Activated T-cell treated with anti-CD3 and anti-CD28 coated beads, Interleukin-2, amount 50 U/mL, for 4 hours (primary cell): ENCODE measurements at places on chromosomes 4 and X. TPM values are rescaled to one million over a fixed set of nuclear protein-coding genes. Genes with fewer than 3 reads are reported as not detected.

GRCh38 chr4:85864259-85865205, 389.6 kb downstream of the ARHGAP24 start:
- no peak for DNase-seq

DNA sequence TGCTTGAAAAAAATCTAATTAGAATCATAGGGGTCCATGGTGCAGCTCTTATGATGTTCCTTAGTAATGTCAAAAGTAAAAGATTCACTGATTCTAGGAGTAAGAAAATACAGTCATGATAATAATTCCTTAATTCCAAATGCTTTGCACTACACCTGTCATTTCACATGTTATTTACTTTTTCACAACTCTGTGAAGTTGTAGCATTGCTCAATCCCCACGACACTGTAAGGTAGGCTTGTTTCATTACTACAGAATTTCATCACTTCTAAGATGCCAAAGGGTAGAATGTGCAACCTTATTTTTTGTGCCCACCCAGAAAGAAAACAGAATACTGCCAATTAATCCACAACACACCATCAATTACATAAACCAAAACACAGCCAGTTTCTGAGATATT, 46.1 kb upstream of the LNX1 start:
- DNase-seq: no peak

DNA sequence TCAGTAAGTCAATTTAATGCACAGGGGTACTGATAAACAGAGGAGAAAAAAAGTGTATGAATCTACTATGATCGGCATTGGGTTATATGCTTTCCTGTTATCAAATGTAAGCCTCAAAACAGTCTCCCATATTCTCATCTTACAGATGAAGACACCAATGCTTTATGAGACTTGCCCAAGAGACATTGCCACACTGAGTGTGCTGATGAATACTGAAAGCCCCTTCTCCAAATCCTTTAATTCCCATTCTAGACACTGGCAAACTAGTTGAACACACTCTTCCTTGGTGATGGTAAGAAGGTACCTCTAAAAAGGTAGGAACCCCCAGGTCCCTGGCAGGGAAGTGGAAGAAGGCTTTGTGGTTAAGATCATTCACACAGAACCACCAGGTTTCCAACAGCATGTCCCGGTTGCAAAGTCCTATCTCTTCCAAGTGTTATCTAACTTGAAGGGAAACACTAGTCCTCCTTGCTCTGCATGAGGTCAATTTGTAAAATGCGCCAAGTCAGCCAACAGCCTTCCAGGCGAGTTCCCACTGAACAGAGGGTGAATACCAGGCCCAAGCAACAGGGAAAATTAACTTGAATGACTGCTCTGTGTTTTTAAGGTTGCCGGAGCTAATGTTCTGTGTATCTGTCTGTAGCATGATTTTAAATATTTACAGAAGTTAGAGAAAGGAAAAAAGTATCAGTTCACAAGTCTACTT, 5.1 kb downstream of the SETD7 start:
- no peak for DNase-seq

DNA sequence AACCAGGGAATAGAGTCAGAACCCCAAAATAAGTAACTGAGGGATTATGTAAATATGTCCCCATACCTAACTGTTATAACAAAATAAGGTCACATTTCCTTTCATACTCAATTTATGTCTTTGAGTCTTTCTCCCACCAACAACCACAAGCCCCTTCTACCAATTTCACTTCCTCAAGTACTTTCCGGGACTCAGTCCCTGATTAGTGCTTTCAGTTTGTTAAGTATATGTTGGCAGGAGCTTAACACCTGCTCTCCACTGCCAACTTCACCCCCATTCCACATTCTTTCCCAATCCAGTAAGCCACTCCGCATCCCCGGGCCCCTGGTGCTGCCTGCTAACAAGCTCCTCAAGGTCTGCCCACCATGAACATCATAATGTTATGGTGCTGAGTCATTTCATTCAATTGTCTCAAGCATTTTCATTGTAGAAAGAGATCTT, 71.3 kb upstream of the SPRY1 start:
- DNase-seq: no peak

- no peak for DNase-seq
These were observed 87.9 kb upstream of the WDR1 start for GRCh38 chr4:10204401-10205058.

GRCh38 chr4:142354794-142355420, 491.2 kb downstream of the INPP4B start:
- no peak for DNase-seq

GRCh38 chrX:44010626-44011025, 37.4 kb upstream of the NDP start:
- DNase-seq: no peak

GRCh38 chr4:89146196-89146595, 34.9 kb downstream of the TIGD2 start:
- DNase-seq: no peak

GRCh38 chr4:20890761-20891160, 190.5 kb downstream of the PACRGL start:
- no peak for DNase-seq

DNA sequence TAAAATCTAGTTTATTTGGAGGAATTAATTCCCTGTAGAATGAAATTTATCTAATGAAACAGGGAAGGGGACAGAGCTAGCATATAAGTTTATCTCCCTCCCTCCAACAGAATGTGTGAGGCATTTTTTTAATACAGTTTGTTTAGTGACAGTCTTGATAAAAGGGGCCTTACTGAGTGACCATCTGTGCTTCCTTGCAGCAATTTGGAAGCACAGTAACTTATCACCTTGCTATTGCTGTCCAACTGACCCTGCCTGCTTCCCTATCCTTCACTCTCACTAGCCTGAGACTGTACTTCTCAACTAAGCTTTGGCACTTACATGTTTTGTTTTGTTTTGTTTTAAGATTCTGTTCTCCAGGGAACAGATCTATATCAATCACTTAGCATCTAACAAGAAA, 31.1 kb upstream of the KCTD8 start:
- no peak for DNase-seq

GRCh38 chr4:152290366-152290921, 245.4 kb downstream of the FBXW7 start:
- no peak for DNase-seq

DNA sequence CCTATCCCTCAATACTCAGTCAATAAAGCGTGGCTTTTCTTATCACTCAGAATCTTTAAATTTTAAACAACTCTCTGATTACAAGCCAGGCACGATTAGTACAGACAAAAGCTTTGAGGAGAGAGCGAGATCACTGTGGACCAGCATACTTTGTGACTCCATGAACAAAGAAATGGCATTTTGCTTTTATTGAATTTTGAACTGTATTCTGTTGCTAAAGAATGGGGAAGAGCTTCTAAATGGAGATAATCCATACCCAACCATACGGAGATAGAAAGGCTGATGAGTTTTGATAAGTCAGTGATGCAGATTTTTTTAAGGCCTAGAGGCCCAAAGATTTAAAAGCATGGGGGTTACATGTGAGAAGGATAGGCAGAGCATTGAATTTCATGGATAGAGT, 259.1 kb downstream of the DACH2 start:
- DNase-seq: no peak

DNA sequence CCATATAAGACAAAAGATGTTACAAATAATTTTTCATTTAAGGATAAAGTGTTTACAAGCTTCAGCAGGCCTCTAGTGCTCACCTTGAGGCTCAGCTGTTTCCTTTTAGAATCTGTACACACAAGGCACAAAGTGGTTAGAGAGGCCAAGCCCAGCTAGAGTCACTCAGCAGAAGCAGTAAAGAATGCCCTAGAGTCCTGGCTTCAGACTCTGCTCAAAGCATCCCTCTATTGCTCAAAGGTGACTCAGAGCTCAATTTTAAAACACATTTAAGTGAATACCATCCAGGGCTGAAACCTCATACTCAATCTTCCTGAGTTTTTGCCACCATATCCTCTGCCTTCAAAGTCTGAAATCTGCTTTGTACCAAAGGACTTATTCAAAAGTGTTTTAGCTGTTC, 22.6 kb upstream of the PHF8 start:
- no peak for DNase-seq

DNA sequence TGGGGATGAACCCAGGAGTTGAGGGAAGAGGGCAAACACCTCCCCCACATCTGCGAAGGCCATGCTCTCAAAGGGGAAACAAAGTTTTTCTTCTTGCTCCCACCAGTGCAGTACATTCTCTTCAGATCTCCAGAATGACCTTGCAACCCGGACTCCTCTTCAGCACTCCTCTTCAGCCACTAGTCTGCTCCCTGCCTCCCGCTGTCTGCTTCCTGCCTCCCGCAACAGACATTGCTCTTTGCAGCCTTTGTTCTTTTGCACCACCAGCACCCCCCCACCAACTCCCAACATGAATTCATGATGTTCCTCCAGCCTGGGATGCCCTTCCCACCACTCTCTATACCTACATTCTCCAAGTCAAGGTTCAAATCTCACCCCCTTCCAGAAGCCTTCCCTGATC, 32.1 kb downstream of the UTP14A start:
- DNase-seq: no peak

- no peak for DNase-seq
These were observed 4.9 kb upstream of the ZNF630 start for GRCh38 chrX:48076343-48076742.

DNA sequence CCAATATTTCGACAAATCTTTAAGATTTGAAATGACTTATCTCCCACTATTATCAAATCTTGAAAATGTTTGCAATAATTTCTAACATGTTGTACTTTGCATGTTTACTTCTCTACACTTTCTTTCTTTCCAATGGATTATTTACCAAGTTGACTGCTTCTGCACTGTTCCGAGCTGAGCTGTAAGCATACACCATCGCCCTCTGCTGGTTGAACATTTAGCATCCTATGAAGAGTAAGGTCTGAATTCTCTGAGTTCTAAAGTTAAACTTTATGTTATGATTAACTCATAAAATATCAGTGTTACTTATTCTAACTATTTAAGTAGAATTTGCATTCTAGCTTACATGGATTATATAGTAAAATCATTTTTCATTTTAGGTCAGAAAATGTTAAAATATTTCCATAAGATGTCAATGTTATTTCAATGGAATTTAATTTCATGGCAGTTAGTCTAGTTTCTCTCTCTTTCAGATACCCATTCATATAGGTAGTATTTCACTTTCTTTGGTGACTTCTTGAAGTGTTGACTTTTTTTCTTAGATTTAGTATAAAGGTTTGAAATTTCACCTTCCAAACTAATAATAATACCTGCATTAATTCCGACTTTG, 137.4 kb downstream of the DKK2 start:
- DNase-seq: no peak

DNA sequence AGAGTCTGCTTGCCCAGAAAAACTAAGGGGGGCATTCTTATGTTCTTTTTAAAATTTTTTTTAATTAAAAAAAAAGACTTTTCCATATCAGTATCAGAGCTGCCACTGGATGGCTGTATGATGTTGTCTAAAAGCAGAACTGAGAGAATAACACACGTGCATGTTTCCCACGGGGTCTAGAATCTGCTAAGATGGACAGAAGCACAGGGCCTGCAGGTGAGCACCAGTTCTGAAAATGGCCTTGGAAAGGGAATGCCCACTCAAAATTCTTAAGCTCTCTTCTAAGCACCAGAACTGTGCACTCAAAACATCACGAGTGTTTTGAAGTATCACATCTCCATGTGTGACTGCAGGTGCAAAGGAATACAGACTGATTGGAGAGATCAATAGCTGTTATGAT, 61.1 kb downstream of the ARAP2 start:
- no peak for DNase-seq

- no peak for DNase-seq
These were observed 2.2 kb downstream of the ATP8A1 start for GRCh38 chr4:42654631-42655268.

DNA sequence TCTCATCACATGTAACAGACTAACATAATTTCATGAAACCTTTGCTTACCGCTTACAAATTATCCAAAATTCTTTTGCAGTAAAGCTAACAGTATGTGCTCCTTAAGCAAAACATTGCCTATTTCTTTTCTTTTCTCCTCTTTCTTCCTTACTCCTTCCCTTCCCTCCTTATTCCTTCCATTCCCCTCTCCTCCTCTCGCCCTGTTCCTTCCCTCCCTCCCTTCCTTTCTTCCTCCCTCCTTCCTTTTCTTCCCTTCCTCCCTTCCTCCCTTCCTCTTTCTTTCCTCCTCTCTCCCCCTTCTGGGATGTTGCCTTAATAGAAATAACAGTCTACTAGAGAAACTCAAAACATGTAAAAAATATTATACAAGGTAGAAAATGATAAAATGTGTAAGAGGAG, 246.4 kb downstream of the TENM3 start:
- DNase-seq: no peak

- DNase-seq: no peak
These were observed 45.1 kb downstream of the SUPT20HL2 start for GRCh38 chrX:24268786-24269185.

- no peak for DNase-seq
These were observed 60.4 kb upstream of the IRF2 start for GRCh38 chr4:184534511-184535391.

DNA sequence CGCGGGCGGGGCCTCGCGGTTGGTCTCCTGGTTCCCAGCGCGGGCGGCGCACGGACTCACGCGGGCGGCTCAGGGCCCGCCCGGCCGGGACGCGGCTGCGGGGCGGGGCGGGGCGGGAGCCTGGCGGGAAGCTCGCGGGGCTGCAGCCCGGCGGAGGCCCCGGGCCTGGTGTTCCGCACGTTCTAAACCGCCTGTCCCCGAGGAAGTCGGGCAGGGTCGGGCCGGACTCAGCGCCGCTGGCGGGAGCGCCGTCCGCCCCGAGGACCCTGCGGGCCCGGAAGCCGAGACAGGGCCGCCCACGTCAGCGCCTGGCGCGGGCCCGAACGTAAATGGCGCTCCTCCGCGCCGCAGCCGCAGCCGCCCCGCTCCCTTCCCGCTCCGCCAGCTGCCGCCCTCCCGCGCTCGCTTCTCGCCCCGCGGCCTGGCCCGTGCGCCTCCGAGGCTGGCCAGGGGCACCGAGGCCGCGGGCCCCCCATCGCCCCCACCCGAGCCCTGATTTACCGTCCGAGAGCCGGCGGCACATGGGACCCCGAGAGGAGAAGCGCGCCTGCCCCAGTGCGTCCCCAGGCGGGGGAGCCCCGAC, 309 bp upstream of the CTBP1 start:
- DNase-seq: peak; percentile 80

Gene TRAM1L1
- not detected for total RNA-seq

Gene RNF150
- total RNA-seq: 0.03 TPM

Gene UGT2B10
- not detected for total RNA-seq

Gene KLB
- not detected for total RNA-seq

Gene SULT1B1
- total RNA-seq: 0.05 TPM

Gene NOX1
- total RNA-seq: not detected

Gene MAGEC2
- total RNA-seq: not detected

Gene HAUS7
- 77.1 TPM for total RNA-seq

Gene MAMLD1
- total RNA-seq: 6.1 TPM

Gene SSX3
- not detected for total RNA-seq

Gene RENBP
- total RNA-seq: 6.9 TPM

Gene CDS1
- 0.18 TPM for total RNA-seq

Gene ZBTB49
- 4.5 TPM for total RNA-seq

Gene SPINK2
- not detected for total RNA-seq
